ENCODE measurements at places on chromosomes 3 and 15. TPM values are rescaled to one million over a fixed set of nuclear protein-coding genes. Genes with fewer than 3 reads are reported as not detected.

Gene ZDHHC23
- 4.1 TPM for total RNA-seq

Gene PLSCR1
- total RNA-seq: 53.7 TPM

Gene INSYN1
- total RNA-seq: 4.3 TPM

Gene SEMA5B
- 0.13 TPM for total RNA-seq

Gene TUSC7
- total RNA-seq: not detected

Measured in articular chondrocyte of knee joint (primary cell).